ENCODE measurements at places on chromosomes 6 and 20. TPM values are rescaled to one million over a fixed set of nuclear protein-coding genes. Genes with fewer than 3 reads are reported as not detected.

Gene SLC13A3
- 0.70 TPM for total RNA-seq

DNA sequence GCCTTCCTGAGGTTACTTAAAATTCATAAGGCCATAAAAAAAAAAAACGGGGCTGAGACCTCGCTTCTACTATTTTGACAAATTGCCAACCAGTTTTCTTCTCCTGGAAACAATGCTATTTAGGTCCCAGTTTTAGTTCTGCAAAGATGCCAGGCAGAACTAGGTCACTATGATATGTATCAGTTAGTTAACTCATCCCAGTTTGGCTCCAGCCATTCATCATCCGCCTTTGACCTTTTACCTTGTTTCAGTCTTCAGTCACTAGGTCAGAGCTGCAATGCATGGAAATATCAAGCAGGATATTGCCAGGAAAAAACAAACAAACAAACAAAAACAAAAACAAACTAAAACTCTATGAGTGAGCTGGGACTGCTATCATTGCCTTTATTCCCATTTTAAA is 29.8 kb upstream of the ENPP4 start:
- no peak for DNase-seq

DNA sequence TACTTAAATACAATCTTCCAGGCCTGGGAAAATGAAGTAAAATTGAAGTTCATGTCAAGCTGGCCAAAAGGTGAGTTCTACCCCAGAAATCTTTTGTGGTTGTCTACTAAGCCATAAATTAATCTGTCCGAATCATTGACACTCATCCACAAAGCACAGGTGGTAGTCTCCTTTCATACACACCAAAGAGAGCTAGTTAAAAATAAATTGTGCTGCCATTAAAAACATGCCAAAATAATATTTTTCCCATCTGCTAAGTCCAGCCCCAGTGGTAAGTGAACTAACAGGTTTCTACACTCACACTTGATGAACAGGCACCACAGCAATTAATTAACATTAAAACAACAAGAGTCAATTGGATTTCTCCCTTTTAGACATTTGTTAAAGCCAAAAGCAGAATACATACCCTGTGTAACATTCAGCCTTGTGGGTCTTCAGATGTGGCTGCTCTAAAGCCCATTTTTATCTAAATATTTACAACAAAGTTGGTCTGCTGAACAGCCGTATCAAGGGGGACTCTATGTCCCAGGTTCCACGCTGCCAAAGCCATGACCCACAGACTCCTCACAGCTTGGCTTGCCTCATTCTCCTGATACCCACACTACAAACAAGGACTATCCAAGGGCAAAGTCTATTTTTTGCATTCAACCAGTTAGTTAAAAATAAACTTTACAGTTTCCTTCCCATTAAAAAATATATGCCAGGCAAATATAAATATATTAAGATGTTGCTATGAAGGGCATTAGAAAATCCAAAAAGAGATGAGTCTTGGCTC is 490.4 kb downstream of the BMP2 start:
- DNase-seq, result peak; percentile 63

GRCh38 chr20:59152559-59153354 is 10.9 kb upstream of the ZNF831 start:
- no peak for DNase-seq

- no peak for DNase-seq
Observed at GRCh38 chr20:51854921-51855320, 52.6 kb upstream of the SALL4 start.

DNA sequence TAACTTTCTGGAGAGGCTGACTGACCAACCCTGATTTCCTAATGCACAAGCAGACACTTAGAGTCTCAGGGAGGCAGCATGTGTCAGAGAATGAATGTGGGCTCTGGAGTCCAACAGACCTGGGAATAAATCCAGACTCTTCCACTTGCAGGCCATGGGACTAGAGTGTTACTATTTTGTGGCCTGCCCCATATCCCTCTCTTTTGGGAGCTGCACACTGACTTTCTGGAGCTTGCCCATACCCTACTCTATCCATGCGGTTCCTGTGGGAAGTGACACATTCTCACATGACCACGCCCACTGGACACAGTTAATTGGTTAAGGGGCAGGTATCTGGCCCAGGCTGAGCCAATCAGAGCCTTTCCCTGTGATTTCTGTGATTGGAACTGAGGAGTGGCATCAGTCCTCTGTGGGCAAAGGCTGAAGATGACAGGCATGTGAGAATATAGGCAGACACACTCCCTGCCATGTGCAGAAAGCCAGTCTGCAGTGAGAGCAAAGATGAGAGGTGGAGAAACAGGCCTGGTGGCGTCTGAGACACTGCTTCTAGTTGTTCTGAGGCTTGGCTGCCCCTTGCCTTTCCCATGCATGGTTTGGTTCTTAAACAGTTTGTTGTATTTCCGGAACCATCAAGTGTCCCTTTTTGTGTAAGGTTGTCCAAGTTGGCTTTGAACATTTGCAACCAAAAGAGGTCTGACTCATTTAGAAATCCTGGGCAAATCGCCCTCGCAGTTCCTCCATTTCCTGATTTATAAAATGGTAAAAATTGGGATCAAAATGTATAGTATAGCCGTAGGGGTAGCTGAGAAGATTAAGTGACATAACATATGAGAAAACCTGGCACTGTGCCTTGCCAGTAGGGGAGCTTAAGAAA is 125.6 kb downstream of the CDC5L start:
- peak; percentile 36 for DNase-seq

Measured in heart left ventricle (tissue), 16 donors.